ENCODE measurements at places on chromosomes 2 and 18. TPM values are rescaled to one million over a fixed set of nuclear protein-coding genes. Genes with fewer than 3 reads are reported as not detected.

DNA sequence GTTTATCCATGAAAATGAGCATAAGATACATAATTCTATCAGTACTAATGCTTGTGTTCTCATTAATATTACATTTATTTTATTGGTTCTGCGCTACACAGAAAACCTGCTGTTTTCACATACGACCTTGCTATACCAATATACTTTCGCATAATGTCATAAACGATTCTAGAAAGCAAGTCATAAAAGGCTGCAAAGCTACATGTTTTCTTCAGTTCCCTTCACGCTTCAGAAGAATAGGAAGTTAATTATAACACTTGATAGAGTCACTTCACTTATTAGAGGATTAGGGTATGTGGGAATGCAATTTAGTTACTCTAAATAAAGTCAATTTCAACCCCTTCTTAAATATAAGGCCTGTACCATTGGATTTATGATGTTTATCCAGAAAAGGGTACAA lies 29.0 kb downstream of the PSME4 start:
- DNase-seq: no peak

DNA sequence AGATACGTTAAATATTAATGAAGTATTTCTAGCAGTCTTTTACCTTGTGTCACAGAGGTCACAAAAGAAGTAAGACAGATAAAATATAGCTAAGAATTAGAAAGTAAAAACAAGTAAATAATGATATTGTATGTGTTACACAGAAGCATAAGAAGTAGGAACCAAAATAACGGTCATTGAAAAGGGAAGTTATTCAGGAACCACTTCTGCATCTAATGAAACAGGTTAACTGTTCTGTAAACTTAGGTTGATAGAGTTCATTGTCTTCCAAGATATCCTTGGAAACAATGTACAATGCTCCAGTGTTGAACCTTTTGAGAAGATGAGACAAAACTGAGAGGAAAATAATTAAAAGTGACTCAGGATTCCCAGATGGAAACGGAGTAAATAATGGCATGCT lies 57.1 kb upstream of the CD302 start:
- DNase-seq: no peak

DNA sequence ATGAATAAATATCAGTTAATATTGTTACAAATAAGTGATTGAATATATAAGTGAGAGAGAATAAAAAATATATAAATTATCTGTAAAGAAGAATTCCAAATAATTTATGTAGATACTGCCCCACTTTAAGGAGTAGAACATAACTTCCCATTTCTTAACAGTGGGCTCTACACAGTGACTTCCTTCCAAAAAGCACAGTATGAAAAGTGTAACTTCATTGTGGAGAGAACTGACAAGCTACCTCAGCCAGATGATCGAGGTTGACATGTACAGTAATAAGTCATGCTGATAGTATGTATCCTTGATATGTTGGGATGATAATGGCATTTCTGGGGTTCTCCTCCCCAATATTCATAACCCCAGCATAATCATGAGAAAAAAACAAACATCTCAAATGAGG lies 191.9 kb upstream of the FN1 start:
- DNase-seq: no peak

GRCh38 chr2:197052356-197052755 lies 125.8 kb upstream of the PGAP1 start:
- no peak for DNase-seq

- no peak for DNase-seq
Measured at GRCh38 chr2:127362971-127363370, 24.8 kb downstream of the MAP3K2 start.

The MRO gene
- not detected for total RNA-seq

The TUBA3E gene
- not detected for total RNA-seq
